ENCODE measurements at places on chromosomes 1 and 21.

DNA sequence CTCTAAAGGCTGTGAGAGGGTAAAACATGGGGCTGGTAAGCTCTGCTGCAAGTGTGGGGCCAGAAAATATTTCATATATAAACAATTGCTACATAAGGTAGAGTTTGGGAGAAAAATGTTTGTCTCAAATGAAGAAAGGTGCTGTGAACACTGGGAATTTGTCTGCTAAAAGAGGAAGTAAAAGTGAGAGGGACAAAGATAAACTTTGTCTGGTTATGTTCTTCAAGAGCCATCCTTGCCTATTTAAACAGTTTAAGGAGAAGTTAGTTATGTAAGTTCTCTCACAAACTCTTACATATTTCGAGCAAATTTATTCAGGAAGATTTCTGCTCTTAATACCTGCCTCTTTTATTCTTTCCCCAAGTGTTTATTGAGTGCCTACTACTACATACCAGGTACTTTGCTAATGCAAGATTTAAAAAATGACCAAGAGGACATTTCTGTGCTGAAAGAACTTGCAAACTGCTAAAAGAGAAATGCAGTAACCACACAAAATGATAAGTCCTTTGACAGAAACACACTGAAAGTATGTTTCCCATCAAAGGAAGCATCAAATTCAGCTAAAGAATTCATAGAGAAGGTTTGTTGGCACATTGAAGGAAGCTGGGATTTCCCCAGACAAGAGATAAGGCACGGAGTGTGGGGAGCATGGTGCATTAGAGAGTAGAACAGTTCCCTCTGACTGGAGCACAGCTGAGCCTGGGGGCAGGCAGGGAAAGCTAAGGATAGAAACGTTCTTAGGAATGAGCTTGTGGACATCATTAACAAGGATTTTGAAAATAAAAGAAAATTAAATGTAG is 549.1 kb downstream of the PTBP2 start:
- peak; percentile 76 for DNase-seq

DNA sequence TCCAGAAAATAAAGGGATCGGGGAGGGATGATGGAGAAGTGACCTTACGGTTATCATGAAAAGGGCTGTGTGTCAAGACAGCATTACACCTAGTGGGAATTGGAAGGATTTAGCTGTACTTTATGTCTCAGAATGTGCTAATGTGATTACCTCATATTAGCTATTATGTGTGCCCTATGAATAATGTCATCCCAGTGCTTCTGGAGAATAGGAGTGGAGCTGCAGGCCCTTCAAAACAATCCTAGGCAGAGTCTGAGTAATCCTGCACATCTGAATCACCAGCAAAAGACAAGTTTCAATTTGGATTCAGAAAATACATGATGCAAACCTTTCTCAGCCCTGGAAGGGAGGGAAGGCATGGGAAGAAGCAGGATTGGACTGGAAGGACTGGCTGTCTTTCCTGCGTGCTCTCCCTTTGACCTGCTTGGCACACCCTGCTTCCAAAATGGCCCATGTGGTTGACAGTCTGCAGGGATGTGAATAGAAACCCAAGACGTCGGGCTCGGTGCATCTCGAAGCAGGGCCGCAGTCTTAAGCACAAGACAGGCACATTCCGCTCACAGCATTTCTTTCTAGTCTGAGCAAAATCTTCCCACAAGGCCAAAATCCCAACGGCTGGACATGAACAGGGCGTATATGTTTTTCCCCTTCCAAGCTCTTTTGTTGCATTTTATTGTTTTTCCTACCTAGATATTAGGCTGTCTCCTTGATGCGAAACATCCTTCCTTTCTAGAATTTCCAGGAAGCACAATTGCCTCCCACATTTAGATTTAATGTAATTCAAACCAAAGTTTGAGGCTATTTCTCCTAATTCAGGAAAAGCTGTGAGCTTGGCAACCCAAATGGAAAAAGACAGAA is 54.3 kb upstream of the TARBP1 start:
- DNase-seq: peak; percentile 96

GRCh38 chr1:233020426-233020825 is 70.0 kb downstream of the NTPCR start:
- DNase-seq: peak; percentile 20

- DNase-seq: peak; percentile 17
Observed at GRCh38 chr1:209318181-209319056, 265.1 kb upstream of the CAMK1G start.

DNA sequence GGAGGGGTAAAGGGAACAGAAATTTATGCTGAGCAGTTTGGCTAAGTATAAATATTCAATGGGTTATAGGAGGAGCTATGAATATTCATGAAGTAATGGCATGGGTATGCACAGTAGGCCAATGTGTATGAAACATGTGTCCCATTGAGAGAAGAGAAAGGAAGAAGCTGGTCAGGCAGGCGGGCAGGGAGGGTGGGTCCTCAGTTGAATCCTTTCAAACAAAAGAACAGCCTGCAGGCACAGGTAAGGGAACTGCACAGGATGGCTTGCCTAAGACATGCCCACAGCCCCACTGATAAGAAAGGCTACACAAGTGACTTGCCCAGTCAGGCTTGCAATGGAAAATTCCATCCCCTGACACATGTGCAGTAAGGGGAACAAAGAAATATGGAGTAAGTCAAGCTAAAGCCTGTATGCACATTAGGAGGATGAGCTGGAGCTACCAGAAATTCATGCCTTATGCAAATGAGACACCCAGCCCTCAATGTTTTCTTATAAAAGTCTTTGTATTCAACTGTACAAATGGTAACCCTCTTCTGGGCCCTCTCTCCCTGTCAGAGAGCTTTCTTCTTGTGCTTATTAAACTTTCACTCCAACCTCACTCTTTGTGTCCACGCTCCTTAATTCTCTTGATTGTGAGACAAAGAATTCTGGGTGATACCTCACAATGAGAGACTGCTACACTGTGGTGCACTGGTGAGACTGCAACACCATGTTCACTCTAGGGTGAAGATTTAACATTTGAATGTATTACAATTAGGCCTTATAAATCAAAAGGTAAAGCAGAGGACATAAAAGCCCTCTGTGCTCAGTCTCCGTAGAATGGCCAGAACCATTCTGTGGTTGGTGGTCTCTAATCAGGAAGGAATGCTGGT is 96.5 kb downstream of the ATP1B1 start:
- no peak for DNase-seq

GRCh38 chr21:44790368-44790767 is 11.3 kb downstream of the UBE2G2 start:
- DNase-seq: no peak

DNA sequence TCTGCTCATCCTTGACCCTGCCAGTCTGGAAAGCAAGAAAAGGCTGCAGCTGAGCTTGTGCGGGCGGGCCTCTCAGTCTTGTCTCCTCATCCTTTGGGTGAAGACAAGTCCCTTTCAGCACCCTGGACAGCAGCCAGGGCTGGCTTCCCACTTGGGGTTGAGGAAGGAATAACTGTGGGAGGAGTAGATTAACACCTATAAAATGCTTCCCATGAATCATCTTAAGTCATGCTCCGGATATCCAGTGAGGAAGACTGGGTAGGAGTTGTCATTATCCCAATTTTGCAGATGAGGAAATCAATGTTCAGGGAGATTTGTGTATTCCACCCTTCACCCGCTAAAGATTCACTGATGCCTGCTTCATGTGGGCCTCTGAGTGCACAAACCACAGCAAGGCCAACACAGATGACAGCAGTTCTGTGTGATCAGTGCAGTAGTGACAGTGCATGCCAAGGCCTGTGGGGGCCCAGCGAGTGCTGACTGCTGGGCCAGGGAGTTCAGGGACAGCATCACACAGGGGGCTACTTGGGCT is 20.1 kb upstream of the COL16A1 start:
- DNase-seq: peak; percentile 57

GRCh38 chr1:43814401-43814800 is 107.1 kb downstream of the ST3GAL3 start:
- DNase-seq: no peak

- DNase-seq: no peak
Observed at GRCh38 chr1:104082221-104082620, 332.5 kb downstream of the AMY1C start.

DNA sequence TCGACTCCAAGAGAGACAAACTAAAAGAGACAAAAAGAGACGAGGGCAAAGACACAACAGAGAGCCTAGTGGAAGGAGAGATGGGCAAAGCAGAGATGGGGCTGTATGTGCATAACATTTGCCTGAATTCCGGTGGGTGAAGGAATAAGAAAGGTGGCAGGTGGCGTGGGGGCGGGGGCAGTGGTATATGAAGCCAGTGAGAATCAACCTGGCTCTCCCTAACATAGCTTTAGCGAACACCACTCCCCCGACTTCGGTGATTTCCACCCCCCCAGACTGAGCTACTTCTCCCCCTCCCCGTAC is 1.1 kb downstream of the INKA2 start:
- no peak for DNase-seq

DNA sequence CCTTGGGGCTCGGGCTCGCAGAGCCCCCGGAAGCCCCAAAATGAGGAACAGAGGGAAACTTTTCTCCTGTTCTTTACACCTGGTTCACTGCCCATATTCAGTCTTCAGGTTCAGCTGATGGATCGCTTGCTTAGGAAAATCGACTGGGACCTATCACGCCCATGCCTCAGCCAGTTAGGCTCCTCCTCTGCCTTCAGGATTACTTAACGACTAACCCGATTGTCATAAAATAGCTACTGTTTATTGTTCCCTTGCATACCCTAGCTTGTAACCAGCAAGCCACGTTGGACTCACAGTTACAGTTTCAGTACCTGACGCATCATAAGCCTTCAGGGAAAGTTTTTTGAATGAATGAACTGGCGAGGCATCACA is 692 bp downstream of the TARDBP start:
- DNase-seq: peak; percentile 53

- peak; percentile 83 for DNase-seq
Observed at GRCh38 chr21:28215214-28215954, 777.3 kb downstream of the LTN1 start.

- DNase-seq: peak; percentile 15
Observed at GRCh38 chr1:184881941-184882913, 92.1 kb downstream of the NIBAN1 start.

DNA sequence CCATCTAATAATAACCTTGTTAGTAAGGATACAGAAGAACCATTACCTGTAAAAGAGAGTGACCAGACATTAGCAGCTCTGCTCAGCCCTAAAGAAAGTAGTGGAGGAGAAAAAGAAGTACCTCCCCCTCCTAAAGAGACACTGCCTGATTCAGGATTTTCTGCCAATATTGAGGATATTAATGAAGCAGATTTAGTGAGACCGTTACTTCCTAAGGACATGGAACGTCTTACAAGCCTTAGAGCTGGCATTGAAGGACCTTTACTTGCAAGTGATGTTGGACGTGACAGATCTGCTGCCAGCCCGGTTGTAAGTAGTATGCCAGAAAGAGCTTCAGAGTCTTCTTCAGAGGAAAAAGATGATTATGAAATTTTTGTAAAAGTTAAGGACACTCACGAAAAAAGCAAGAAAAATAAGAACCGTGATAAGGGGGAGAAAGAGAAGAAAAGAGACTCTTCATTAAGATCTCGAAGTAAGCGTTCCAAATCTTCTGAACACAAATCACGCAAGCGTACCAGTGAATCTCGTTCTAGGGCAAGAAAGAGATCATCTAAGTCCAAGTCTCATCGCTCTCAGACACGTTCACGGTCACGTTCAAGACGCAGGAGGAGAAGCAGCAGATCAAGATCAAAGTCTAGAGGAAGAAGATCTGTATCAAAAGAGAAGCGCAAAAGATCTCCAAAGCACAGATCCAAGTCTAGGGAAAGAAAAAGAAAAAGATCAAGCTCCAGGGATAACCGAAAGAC is 11.6 kb downstream of the SON start:
- no peak for DNase-seq

DNA sequence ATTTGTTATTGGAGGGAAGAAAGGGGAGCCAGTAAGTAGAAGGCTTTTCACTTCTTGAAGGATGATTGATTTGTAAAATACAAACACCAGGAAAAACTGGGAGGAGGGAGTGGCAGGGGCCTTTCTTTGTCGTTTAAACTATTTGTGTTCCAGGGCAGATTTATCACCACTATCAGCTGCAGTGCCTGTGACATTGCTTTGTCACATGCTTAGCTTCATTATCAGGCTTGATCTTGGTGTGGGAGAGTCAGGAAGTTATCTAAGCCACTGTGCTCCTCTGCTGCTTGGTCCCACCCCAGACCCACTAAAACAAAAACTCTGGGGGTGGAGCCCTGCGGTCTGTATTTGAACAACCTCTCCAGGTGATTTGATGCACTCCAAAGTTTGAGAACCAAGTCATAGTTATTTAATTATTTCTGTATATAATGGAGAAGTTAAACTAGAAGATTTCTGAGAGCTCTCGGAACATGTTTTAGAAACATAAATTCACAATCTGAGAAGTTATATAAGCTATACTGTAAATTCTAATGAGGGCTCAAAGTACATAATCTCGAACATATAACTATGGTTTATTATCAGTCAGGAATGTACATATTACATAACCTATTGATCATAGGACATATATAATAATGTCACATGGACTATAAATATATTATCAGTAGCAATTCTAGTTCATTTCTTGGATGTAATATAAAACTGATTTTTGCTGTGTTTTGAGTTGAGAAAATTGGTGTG is 87.9 kb downstream of the CDC14A start:
- DNase-seq: no peak

DNA sequence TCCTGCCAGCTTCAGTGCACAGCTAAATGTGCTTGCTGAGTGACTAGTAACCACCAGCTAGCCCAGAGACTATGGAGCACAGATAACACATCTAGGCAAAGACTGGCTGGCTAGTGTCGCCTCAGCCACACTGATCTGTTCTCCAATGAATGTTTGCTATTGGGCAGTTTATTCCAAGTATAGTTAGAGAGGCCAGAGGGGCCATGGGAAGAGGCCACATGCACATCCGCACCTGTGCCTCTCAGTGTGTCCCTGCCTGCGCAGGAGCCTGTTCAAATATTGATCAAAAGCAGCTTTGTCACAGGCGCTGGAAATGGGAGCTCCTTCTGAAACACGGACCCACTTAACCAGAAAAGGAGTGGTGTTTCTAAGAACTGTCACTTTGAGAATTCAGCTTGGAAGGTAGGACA is 51.3 kb upstream of the ATP1A1 start:
- DNase-seq: no peak

- peak; percentile 47 for DNase-seq
Observed at GRCh38 chr1:186208405-186209129, 166.5 kb downstream of the TPR start.

DNA sequence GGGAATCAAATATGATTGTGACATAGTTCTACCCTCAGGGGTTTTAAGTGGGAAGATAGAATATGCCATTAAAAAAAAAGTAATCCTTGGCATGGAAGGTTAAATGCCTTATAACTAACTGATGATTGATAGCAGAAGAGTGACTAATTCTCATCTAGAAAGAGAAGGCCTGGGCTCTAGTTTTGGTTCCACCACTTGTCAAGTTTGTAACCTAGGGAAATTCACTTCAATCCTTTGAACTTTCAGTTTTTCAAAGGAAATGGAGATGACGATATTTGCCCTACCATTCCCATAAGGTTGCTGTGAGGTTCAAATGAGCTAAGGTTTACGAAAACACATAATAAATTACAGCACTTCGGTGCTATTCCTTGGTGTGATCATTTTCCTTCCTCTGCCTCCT is 88.5 kb downstream of the GPR88 start:
- no peak for DNase-seq

DNA sequence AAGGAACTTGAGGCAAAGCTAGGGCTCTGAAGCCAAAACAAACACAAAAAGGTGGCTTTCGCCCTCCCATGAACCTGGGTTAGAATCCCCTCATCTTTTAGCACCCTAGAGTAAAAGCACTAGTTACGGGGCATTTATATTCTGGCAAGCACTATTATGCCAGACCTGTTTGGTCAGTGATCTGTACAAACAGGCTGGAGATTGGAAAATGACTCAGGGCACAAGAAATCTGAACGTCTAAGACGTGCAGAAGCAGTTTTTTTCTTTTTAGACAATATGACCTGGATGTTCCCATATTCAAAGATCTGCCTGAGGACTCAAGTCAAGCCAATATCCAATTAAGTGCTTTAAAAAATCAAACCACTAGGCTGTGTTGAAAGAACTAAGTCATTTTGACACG is 3.0 kb downstream of the ZNF436 start:
- no peak for DNase-seq

Data from iris pigment epithelial cell (primary cell).